AG04450 (cell line): ENCODE measurements at places on chromosomes 1 and 21.

- no peak for DNase-seq
Observed at GRCh38 chr1:198183605-198184004, 26.8 kb downstream of the NEK7 start.

GRCh38 chr1:91619881-91620280 is 119.2 kb downstream of the CDC7 start:
- no peak for DNase-seq

GRCh38 chr1:165915932-165916348 is 88.5 kb downstream of the UCK2 start:
- DNase-seq = no peak

GRCh38 chr1:87135329-87135712 is 193.4 kb upstream of the LMO4 start:
- no peak for DNase-seq

DNA sequence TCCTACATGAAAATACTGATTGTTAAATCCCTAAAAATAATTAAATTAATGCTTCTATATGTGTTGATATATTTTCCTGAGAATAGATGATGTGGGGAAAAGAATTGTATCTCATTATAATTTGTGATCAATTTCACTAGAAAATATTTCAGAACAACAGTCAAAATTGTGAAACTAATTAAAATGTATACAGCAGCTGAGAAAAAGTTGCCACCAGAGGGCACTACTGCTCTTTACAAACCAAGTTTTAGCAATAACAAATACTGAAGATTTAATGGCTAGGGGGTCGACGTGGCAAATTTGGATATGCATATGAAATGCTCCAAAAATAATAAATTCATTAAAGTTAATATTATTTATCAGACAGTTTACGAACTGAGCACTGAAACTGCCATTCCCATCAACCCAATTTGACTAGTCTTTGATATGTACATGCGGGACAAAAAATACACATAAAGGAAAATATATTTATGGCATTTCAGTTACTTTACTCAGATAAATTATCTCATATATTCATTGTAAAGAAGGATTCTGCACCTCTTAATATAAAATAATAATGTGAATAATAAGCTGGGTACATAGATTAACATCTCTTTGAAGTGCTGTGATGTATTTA is 96.3 kb upstream of the TMPRSS15 start:
- DNase-seq = no peak

- no peak for DNase-seq
Observed at GRCh38 chr1:30513396-30514136, 209.8 kb downstream of the MATN1 start.

DNA sequence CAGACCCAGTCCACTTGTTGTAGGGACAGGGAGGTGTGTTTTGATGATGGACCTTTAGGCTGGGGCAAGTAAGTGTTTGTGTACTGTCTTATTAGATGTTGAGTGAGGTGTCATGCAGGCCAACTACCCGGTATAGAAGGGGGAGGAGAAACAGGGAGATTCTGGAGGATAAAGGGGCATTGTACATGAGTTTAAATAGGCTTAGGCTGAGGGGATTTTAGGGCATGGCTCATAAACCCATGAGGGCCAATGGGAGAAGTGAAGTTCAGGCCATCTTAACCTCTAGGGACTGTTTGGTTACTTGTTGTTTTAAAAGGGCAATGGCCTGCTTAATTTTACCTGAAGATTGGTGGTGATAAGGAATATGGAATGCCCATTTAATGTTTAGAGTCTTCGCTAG is 38.2 kb upstream of the PLA2G5 start:
- no peak for DNase-seq

DNA sequence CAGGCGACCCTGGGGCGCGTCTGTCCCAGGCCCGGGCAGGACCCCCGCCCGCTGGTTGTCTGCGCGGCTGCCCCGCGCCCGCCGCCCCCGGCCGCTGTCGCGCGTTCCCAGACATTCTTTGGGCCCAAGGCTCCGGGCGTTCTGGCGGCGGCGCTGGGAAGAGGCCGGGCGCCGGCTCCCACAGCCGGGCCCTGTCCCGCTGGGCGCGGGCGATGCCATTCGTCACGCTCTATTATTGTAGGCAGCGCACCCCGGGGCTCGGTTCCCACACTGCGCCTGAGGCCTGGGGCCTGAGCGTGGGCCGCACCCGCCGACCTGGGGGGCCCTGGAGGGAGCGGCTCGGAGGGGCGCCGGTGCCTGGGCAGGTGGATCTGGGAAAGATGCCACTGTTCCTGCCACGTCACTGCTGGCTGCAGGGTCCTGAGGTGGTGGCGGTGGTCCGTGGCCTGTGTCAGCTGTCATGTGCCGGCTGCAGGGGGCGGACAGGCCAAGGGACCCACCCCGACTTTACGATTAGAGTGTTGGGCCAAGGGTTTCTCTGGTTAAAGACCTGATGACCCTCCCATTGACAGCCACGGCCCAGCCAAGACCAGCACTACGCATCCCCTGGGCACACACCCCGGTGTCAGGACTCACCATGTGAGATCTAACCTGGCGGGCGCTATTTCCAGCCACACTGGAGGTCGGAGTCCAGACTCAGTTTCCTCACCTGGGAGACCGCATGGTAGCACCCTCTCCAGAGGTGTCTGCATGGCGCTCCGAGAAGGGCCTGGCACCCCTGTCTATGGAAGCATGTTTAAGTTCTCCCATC is 55.1 kb upstream of the ADARB1 start:
- no peak for DNase-seq

DNA sequence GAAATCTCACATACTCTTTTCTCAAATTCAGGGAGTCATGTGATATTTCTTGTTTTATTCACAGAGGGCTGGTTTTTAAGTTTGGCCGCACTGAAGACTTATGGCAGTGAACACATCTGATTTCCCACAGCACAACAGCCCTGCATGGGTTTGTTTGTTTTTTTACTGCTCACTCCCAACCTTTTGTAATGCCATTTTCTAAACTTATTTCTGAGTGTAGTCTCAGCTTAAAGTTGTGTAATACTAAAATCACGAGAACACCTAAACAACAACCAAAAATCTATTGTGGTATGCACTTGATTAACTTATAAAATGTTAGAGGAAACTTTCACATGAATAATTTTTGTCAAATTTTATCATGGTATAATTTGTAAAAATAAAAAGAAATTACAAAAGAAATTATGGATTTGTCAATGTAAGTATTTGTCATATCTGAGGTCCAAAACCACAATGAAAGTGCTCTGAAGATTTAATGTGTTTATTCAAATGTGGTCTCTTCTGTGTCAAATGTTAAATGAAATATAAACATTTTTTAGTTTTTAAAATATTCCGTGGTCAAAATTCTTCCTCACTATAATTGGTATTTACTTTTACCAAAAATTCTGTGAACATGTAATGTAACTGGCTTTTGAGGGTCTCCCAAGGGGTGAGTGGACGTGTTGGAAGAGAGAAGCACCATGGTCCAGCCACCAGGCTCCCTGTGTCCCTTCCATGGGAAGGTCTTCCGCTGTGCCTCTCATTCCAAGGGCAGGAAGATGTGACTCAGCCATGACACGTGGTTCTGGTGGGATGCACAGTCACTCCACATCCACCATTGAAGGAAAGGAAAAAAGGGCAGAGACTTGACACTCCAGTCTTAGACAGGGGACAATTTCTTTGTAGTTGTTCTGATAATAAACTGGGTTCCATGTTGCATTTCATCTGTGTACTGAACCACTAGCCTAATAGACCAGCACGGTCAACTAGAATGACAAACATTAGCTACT is 22.8 kb downstream of the TMEM50A start:
- DNase-seq = no peak

DNA sequence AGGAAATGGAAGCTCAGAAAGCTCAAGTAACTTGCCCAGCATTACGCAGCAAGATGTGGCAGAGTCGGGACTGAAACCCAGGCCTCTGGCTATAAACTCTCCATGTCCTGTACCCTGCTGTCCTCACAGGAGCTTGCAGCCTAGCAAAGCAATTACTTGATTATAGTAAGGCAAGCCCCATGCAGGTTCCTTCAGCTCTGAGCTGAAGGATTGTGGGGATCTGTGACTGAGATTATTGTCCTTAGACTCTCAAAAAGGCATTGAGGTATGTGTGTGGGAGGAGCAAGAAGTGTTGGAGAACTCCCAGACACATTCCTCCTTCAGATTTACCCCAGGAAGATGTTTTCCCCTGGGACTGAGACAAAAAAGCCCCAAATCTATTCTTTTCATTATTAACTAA is 124.0 kb upstream of the SPATA6 start:
- DNase-seq = no peak

DNA sequence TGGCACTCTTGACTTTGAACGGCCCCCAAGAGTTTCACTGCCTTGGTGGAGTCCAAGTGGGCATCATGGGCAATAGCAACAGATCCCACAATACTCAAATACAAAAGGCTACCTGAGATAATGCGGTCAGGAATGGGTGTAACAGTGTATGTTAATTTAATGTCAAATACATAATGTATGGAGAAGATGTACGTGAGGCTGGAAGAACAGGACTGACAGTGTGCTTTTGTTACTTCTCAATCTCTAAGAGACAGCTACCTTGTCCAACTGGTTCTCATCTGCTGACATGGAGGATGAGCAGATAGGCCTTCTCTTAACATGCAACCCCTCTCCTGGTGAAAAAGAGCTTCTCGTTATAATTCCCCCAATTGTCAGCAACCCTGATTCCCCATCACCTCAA is 167.2 kb downstream of the APP start:
- DNase-seq = no peak

- no peak for DNase-seq
Observed at GRCh38 chr21:45867671-45868081, 113.9 kb upstream of the COL6A1 start.

GRCh38 chr21:38798481-38798882 is 7.2 kb upstream of the ETS2 start:
- DNase-seq = no peak

DNA sequence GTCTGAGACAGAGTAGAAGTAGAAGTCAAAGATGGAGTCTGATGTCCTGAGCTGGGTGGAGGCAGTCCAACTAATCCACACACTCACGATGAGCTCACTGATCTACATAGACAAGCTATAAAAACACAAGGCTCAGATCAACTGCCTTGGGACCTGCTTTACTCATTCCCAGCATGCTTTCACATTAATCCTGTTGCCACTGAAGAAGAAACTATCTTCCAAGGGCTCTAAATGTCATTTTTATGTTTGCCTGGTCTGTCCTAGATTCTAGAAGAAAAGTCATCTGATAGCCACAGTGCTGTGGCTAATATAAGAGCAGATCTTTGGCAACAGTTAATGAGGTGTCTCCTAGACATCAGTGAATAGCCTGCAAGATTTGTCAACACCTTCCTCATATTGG is 522.7 kb downstream of the NUF2 start:
- DNase-seq = no peak

GRCh38 chr1:212797681-212798080 is 6.0 kb downstream of the TATDN3 start:
- no peak for DNase-seq

- DNase-seq = no peak
Observed at GRCh38 chr1:164466001-164466421, 93.0 kb upstream of the PBX1 start.

DNA sequence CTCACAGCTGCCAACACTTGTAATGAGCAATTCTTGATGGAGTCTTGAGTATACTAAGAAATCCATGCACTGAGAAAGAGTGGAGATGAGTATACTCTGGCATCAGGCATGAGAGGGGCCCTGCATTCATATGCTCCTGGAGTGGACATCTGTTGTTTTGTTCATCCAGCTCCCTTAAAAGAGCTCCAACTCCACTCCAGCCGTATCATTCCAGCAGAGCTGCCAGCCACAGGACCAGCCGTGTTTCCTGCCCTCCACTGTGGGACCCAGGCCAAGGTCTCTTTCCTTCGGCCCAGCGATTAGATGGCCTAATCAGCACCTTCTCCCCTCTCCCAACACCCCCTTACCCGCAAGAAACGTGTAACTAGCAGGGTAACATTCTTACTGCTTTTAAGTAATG is 144.5 kb downstream of the OMA1 start:
- no peak for DNase-seq

DNA sequence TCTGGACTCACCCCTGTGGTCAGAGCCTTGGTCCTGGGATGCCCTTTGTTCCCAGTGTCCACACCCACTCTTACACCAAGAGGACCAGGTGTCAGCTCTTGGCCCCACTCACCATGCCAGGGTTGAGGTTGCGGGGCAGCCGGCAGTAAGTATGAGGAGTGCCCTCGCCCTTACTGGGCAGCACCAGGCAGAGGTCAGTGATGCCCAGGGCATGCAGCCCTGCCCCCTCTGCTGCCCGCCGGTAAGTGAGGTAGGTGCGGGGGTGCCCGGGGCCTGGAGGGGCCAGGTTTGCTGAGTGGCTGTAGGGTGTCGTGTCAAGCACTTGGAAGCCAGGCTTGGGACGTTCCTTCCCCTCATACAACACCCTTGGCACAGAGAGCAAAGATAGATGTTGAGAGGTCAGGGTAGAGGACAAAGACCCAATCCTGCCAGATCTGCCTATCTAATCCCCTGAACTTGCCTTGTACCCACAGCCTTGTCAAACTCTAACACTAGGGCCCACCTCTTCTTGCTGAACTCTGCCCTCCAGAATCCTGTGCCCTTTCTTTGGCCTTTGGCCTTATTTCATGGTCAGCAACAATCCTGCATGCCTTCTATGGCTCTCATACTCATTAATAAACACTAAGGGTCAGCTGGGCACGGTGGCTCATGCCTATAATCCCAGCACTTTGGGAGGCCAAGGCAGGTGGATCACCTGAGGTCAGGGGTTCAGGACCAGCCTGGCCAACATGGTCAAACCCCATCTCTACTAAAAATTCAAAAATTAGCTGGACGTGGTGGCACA is 3.6 kb downstream of the DENND4B start:
- no peak for DNase-seq

- DNase-seq = no peak
Observed at GRCh38 chr1:89590341-89591080, 42.4 kb upstream of the LRRC8C start.

- DNase-seq = no peak
Observed at GRCh38 chr1:233293556-233294446, 1.7 kb downstream of the PCNX2 start.

GRCh38 chr1:204660509-204660908 is 25.0 kb downstream of the LRRN2 start:
- no peak for DNase-seq

- DNase-seq = no peak
Observed at GRCh38 chr1:159944623-159945455, 574 bp downstream of the IGSF9 start.

DNA sequence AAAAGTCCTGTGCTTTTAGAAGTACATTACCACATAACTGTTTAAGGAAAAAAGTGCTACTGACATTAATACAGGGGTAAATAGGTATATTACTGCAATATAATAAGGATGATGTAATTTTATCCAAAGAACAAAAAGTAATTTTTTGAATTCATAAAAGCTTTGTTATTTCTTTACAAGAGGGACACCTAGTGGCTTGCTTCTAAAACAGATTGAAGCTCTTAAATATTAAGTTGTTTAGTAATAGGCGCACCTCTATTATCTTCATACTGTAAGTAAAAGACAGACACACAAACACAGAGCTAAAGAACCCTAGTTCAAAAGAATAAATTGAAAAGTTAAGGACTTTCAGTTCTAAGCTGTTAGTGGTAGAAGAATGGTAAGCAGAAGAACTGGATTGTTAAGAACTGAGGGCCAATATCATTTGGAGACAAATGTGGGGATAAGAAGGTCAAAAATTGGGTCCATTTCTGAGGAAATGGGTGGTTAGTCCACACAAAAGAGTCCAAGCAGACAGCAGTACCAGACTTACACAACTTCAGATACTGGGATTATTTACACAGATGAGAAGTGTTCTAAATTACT is 15.4 kb downstream of the ZNHIT6 start:
- DNase-seq = peak; percentile 33

- no peak for DNase-seq
Observed at GRCh38 chr1:50493710-50494109, 70.5 kb upstream of the DMRTA2 start.

GRCh38 chr1:114034567-114035303 is 55.5 kb downstream of the OLFML3 start:
- DNase-seq = no peak
